ENCODE measurements at places on chromosomes 4 and X.
A peak's percentile ranks its signal among the peaks of the same experiment; 100 is the strongest.

DNA sequence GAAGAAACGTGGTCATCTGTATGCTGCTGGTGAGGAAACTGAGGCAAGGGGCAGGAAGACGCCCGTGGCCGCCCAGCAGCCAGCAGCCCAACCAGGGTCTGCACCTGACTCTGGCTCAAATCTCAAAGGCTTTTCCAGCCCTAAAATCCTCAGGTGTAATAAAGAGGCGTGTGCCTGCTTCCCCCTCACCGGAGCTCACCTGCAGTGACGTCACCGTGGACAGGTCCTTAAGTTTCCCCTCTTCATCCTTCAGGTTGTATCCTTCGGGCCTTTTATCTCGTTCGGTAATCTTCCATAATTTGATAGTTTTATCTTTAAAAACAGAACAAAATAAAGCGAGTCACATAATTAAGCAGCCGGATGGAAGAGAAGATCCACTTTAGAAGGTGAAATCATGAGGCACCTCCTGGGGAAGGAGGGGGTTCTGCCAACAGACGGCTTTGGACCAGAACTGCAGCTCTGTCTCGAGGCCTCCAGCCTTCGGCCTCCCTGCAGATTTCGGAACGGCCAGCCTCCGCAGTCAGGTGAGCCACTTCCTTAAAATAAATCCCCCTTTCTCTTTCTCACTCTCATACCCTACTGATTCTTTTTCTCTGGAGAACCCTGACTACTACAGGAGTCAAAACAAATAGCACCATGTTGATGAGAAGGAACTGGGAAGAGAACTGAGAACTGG, 96.7 kb downstream of the PPP2R2C start:
- no peak for DNase-seq

GRCh38 chrX:107716816-107717700, 58.5 kb downstream of the TSC22D3 start:
- peak; percentile 73 for DNase-seq

- no peak for DNase-seq
These were observed 43.0 kb upstream of the DCTD start for GRCh38 chr4:182960228-182960627.

DNA sequence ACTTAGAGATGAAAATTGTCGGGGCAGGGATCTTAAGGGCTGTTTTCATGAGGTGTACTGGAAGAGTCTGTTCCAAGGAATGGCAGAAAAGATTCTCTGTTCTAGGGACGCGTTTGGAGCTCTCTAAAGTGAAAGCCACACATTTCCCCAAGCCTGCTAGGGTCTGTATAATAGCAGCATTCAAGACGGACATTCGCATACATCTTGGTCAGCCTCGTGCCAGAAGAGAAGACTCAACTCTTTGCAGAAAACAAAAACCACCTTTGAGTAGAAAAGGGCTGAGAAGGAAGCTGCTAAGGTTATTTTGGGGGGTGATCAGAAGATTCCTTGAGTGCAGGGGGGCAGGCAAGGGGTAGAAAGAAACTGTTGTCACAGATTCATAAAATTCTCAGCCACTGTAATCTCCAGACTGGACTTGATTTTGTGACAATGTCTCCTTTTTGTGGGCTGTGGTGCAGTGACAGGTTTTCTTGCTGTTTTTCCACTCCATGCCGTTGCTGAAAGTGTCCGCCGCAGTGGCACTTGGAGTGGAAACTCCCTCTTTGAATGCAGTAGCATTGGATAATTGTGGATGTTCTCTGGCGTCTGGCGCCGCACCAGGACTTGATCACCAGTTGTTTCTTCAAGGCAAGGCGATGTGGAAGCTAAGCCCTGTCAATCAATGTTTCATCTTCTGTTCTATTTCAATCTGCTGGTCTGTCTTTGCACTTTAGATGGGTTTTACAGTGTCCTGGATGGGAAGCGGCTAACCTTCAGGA, 2.9 kb downstream of the GYG2 start:
- no peak for DNase-seq

DNA sequence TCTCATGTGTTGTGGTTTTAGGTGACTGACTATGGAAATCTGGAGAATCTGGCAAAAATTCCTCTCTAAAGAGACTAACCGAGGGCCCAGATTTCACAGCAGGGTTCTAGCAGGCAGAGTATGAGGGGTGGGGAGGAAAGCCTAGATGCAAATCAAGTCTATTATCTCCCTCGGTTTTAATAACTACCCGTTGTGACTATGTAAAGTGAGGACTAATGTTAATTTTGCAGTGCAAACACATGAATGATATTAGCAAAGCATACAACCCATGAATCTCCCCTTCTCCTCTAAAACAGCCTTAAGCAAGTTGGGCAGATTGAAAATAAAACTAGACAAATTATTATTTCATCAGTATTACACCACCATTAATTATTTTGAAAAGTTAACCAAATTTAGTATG, 131.4 kb downstream of the SLITRK2 start:
- DNase-seq: no peak

GRCh38 chrX:69543572-69543971, 39.4 kb downstream of the NALF2 start:
- DNase-seq: no peak

DNA sequence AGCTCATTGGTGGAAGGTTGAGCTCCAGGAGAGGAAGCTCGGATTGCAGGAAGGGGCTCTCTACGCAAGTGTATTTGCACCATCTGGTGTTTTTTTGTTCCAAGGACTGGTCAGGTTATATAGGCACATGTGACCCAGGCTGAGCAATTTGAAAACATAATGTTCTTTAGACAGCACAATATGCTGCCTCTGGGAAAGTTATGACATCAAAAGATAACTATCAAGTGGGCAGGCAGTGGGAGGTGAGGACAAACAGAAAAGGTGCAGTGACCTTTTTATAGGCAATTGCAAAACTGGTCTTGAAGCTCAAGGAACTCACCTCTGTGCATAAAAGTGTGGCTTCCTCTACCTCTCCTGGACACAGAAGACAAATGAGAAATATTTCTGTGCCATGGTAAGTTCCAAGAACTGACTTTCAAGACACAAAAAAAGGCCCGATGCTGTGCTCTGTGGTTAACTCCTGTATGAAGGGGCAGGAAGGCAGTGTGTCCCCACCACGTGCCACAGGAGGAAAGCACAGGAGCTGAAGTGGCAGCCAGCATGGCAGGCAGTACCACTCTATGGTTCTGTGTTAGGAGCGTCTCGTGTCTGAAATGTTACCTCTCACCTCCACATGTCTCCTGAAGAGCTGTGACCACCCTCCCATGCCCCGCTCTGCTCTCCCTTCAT, 128.6 kb downstream of the SHROOM3 start:
- DNase-seq: no peak

DNA sequence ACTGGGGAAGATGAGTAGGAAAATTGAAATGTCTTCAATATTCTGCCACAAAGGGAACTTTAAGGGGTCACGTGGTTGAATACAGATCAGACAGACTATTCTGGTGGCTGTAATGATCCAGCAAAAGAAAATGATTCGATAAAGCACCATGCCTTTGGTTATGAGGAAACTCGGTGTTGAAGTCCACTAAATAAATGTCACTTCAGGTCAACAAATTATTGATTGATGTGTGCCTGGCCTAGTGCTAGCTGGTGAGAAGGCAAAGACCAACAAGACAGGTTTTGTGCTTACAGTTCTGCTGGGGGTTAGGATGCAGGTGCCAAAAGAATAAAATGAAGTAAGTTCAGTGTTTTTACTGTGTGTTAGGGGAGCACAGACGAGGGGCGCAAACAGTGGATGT, 142.5 kb downstream of the STAG2 start:
- DNase-seq: no peak

GRCh38 chrX:124228849-124229248, 103.6 kb upstream of the TEX13D start:
- no peak for DNase-seq

DNA sequence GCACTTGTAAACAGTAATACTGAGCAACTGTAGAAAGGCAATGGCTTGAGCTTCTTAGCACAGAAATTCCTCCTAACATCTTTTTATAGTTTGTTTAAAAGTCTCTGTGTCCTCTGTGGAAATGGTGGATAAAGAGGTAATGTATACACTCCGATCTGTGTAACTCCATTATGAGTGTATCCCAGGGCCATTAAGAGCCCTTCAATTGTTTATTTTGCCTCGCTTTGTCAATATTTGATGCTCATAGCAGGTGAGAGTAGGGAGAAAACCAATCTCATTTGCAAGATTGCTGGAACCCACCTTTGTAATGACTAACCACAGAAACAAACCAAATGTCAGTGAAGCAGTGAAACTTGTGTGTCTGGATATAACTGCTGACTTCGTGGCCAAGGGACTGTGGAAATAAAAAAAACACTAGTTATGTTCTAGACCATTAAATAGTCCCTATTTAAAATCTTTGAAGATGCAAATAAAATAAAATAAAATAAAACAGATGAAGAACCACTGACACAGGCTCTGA, 598.2 kb upstream of the BOD1L1 start:
- DNase-seq: no peak

DNA sequence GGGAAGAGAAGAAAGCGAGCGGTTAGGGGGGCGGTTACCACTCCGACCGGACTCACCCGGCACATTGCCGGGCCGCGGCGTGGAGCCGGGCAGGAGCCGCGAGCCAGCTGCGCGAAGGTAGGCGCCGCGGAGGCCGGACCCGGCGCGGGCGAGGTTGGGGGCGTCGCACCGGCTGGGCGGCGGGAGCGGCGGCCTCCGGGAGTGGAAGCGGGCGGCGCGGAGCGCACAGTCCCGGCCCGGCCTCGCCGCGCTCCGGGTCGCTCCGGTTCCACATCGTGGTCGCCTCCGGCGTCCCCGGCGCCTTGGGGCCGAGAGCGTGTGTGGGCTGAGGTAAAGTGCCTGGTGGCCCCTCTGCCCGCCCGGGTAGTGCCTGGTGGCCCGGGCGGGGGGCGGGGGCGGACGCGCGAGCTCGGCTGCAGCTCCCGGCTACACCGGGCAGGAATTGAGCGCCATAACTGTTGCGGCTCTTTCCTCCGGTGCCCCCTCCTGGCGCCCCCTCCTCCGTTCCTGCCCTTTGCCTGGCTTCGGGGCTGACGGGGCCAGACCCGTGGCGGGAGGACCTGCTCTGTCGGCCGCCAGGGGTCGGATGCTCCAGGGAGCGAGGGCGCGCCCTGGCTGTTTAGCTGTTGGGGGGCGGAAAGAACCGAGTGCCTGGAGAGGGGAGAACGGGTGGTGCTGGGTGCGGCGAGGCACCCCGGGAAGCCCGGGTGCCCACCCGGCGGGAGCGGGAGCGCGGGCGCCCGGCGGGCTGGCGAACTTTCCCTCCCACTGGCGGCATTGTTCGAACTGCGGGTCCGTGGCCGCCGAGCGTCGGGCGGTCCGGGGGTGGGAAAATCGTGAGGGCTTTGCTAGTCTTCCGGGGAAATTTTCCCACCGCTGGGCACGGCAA, 626 bp downstream of the JADE3 start:
- no peak for DNase-seq

- no peak for DNase-seq
These were observed 30.7 kb upstream of the PITX2 start for GRCh38 chr4:110653321-110654253.

- DNase-seq: no peak
These were observed 102.5 kb upstream of the SPANXN4 start for GRCh38 chrX:142923201-142923600.

DNA sequence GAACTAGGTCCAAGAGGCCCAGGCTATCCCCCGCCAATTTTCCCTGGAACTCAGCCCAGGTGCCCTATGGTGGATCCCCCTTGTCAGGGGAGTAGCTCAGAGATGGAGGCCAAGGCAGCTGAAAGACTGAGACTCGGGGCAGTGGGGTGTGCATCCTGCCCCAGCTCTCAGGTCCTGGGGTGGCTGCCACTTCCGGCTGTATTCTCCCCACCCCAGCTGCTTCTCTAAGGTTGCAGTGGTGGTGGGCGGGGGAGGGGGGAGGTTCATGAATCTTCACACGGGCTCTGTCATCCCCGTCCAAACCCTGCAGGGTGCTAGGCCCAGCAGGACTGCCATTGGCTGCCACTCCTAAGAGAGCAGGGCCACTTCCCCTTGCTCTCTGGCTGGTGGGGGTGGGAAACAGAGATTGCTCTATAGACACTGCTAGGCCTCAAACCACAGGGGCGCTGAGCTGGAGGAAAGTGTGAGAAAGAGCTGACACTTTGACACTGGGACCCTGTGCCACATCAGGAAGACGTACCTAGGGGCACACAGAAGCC, 1.5 kb downstream of the SASH3 start:
- DNase-seq: peak; percentile 62

DNA sequence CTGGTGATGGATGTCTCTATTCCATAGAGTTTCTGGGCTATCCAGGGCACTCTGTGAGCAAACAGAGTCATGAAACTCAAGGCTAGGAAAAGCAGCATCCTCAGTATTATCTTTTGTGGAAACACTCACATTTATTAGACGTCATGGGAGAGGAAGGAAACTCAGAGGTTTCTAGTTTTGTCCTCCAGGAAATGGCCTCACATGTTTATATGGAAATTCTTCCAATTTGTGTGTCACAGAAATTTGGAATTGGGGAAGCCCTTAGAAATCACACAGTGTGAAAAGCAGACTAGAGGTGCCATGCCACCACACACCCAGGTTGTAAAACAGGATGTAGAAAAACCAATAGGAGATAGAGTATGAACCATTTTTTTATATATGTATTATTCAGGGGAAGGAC, 31.1 kb downstream of the IDS start:
- no peak for DNase-seq

- no peak for DNase-seq
These were observed 38.1 kb downstream of the ABLIM2 start for GRCh38 chr4:8120501-8120900.

- no peak for DNase-seq
These were observed 80.0 kb downstream of the GLRA3 start for GRCh38 chr4:174749091-174749490.

GRCh38 chr4:20431543-20431951, 179.8 kb downstream of the SLIT2 start:
- DNase-seq: no peak

GRCh38 chrX:9394212-9394611, 70.6 kb upstream of the TBL1X start:
- DNase-seq: no peak

- DNase-seq: no peak
These were observed 18.1 kb downstream of the DCHS2 start for GRCh38 chr4:154473497-154473896.

- no peak for DNase-seq
These were observed 188.1 kb upstream of the WDFY3 start for GRCh38 chr4:85154591-85154990.

- DNase-seq: no peak
These were observed 236.1 kb downstream of the QDPR start for GRCh38 chr4:17275836-17276235.

DNA sequence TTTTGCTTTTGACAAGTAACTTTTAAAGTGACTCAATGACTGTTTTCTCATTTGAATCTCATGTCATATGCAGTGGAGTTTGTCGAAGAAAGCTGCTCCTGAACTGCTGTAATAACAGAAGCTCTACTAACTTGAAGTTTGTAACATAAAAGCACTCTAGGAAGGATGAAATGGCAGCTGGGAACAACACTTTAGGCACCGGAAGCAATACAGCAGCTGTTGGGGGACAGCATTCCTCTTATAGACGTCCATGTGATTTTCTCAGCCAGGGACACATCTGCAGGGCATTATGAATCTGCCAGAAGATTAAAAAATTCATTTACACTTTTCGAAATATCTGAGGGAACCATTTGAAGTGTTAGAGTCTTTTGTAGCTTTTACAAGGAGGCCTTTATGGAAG, 1035.8 kb downstream of the ADGRL3 start:
- no peak for DNase-seq

GRCh38 chr4:156870861-156871260, 100.7 kb downstream of the PDGFC start:
- no peak for DNase-seq
